ENCODE measurements at places on chromosomes 2 and 18.
A peak's percentile ranks its signal among the peaks of the same experiment; 100 is the strongest.

- DNase-seq, result no peak
Observed at GRCh38 chr2:21438949-21439348, 315.2 kb downstream of the TDRD15 start.

- no peak for DNase-seq
Observed at GRCh38 chr18:44927127-44927849, 246.6 kb downstream of the SETBP1 start.

DNA sequence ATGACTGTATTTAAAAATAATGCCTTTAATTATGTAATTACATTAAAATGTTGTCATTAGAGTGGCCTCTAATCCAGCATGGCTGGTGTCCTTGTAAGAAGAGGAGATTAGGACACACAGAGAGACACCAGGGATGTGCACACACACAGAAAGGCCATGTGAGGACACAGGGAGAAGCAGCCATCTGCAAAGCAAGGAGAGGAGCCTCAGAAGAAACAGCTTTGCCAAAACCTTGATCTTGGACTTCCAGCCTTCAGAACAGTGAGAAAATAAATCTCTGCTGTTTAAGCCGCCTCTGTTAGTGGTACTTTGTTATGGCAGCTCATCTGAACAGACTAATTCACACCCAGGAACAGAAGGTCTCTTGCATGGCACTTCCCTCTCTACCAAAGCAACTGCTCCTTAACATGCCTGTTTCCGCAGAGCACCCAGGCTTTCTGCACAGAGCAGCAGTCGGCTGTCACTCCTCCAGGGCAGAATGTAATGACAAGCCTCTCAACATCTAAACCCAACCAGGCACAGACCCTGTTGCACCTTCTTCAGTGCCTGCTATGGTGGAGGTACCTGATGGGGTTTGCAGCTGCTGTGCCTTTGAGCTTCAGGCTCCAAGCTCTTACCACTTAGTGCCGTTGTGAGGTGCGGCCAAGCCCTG lies 377.7 kb downstream of the TDRD15 start:
- DNase-seq, result no peak

DNA sequence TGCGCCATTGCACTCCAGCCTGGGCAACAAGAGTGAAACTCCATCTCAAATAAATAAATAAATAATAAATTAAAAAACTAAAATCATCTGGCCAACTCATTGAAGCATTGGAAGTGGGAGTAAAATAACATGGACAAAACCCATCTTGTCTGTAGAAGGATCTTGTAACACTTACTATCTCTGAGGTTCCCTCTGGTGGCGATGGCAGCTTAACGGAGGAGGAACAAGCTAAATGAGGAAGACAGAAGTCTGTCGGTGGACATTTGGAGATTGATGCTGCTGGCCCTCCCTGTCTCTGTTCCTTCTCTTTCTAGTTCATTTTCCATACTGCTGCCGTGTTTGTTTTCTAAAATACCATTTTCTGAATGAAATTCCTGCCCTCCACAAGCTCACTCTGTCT lies 43.4 kb downstream of the ZCCHC2 start:
- no peak for DNase-seq

DNA sequence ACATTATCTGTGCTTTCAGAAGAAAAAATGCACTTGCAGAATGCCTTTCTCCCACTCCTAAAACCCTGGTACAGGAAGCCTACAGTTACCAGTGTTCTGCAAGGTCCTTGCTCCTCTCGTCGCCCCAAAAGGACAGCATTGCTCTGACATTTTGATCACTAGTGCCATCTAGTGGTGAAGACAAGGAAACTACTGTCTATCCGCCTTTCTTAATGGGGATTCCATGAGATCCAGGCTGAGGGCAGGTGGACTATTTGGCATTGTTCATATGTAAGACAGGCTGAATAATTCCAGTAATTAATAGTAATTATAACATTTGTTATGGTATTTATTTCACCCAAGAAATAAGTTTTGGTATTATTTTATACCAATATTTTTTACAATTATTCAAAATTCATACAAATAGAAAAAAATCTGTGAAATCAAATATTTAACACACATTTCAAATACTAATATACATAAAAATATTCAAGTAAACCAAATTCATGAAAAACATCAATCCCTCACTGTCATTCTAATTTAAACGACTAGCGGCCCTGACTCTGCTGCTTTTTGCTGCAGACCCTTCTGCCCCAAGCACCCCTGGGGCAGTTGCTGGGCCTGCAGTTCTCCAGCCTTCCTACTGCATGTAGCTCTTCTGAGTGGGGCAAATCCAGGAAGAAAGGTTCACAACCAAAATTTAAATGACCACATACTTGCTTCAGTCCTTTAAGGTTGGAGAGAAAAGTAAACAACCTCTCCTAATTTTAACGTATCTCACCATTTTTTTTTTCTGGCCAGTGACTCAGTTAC lies 19.0 kb downstream of the TPGS2 start:
- DNase-seq, result no peak

DNA sequence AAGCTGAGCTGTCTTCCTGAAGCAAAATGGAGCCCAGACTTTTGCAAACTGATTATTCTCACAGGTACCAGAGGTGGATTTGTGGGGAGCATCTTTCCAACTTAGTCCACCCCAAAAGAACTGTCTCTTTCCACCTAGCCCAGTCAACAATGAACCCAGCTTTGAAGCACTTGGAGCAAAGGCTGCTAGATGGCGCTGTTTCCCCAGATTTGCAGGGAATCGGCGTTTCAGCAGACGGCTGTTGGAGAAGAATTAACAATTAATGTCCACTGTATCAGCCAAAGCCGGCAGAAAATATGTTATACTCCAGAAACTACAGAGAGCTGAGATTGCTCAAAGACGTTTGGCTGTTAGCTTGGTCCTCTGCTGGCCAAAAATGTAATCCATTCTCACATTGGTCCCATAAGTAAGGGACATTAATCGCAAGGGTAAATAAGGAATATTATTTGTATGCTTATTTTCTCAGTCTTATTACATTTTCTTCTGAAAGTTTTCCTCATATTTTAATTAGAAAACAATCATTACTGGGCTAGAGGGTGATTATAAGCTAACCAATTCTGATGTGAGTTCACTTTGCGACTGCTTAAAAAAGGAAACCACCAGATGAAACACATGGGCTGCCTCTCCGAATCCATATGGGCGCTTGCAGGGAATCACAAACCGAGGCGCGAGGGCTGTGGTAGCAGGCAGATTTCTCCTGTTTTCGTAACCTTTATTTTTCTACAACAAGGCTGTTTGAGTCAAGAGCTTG lies 423.8 kb upstream of the MEX3C start:
- peak; percentile 55 for DNase-seq

- no peak for DNase-seq
Observed at GRCh38 chr2:141610564-141611175, 520.1 kb downstream of the LRP1B start.

GRCh38 chr2:85796341-85797262 lies 42.8 kb downstream of the ATOH8 start:
- DNase-seq, result no peak

DNA sequence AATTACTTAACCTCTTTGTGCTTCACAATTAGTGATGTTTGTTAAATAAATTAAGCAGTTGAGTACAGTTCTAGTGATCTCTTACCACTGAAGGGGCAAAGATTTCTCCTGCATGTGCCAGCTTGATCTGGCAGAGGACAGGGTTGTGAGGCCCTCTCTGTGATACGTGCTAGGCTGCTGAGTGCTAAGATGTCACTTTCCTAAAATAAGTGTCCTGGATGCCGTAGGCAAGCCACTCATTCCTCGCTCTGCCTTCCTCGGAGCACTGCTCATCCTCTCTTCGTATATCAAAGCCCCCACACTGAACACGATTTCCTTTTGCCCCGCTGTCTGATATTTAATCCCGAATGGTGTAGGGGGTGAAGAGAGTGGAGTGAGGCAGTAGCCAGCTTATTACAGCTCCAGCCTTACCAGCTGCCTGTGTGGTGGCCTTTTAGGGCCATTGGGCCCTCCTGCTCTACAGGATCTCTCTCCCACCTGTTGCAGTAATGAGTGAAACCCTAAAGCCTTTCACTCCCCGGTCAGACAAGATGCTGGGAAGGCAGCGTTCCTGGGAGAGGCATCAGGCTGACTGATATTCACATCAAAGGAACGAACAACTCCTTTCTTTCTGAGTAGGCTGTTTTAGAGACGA lies 40.5 kb downstream of the PTPRM start:
- no peak for DNase-seq

GRCh38 chr2:152075461-152076050 lies 23.3 kb downstream of the CACNB4 start:
- DNase-seq, result no peak

DNA sequence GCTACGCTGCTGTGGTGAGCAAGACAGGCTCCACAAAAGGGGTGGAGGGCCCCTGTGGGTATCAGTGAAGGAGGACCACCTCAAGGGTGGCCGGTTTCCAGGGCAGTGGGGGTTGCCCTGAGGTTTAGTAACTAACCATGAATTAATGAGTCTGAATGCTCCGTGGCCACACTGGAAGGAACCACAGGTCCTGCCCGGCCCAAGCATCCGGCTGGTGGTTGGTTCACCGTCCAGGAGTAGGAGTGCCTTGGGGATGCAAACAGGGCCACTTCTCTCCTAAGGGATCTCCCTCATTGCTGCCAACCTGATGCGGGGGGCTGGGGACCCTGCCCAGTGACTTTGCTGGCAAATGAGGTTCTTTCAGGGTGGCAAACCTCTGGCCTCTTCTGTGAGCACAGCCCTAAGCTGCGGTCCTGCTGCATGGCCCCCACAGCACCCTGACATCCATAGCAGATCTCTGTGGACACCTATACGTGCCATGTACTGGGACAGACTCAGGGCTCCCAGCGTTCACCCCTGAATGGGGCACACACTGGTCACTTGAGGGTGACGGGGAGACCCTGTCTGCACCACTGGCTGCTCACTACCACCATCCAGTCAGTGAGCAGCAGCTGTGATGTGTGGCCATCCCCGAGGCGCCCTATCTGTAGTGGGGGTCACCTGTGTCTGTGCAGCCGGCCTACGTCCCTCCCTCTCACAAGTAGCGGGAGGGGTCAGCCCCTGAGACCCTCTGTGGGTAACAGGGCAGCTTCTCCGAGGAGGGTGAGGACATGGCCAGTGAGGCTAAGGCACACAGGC lies 41.6 kb downstream of the HS6ST1 start:
- peak; percentile 9 for DNase-seq

DNA sequence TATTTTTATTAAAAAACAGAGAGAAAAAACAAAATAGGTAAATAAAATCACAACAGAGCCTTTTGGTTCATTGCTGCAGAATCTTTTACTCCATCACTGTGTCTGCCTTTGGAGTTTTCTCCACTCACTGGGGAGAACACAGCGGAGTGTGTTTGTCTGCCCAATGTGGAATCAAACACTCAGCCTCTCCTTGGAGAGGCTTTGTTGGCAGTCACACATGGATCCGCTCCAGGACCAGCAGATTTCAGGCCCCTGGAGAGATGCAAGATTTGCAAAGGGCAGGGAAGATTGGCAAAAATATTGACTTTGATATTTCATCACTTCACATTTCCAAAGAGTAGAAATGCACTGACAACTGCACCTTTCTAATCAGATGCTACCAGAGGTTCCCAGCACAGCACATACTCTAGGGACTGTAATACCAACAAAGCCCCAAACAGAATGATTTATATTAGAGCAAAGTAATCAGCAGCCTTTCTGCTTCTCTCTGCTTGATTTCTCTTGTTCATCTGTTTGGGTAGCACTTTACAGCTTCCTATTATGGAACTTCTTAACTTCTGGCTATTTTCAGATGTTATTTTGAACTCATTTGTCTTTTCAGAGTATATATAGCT lies 1898.8 kb upstream of the PIK3C3 start:
- DNase-seq, result no peak

DNA sequence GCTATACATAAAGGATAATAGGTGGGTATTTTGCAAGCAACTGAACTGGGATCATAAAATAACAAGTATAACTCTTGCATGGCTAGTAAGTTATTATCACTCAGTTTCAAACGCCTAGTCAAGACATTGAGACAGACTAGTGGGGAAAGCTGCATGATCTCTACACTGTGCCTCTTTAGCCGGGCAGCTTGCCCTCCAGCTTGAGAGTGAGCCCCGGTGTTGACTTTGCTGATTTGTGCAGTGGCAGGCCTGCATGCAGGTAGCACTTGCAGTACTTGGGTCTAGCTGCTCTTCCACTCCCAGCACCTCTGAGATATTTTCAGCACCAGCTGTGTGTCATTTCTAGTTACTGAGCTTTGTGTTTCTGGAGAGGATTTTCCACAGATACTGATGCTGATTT lies 118.8 kb upstream of the DAPL1 start:
- DNase-seq, result no peak

- DNase-seq, result no peak
Observed at GRCh38 chr2:161004379-161004778, 155.8 kb upstream of the TANK start.

- no peak for DNase-seq
Observed at GRCh38 chr2:224927646-224928173, 114.6 kb downstream of the DOCK10 start.

DNA sequence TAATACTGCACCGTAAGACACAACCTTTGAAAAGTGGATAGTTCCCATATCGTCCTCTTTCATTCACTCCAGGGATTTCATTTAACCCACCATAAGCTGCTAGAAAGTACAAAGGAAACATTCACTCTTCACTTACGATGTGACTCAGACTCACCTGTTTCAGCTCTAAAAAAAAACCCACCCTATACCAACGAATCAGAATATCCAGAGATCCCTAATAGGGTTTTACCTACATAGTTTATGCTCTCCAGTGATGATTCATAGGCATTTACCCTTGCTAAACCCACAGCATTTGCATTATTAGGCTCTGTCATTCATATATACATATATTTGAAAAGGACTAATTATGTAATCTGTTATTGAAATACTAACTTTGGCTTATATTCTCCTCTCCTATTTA lies 60.2 kb downstream of the PRPF40A start:
- DNase-seq, result no peak

GRCh38 chr18:79625195-79625923 lies 54.2 kb upstream of the CTDP1 start:
- DNase-seq, result no peak

- no peak for DNase-seq
Observed at GRCh38 chr18:7062236-7062635, 55.4 kb downstream of the LAMA1 start.

DNA sequence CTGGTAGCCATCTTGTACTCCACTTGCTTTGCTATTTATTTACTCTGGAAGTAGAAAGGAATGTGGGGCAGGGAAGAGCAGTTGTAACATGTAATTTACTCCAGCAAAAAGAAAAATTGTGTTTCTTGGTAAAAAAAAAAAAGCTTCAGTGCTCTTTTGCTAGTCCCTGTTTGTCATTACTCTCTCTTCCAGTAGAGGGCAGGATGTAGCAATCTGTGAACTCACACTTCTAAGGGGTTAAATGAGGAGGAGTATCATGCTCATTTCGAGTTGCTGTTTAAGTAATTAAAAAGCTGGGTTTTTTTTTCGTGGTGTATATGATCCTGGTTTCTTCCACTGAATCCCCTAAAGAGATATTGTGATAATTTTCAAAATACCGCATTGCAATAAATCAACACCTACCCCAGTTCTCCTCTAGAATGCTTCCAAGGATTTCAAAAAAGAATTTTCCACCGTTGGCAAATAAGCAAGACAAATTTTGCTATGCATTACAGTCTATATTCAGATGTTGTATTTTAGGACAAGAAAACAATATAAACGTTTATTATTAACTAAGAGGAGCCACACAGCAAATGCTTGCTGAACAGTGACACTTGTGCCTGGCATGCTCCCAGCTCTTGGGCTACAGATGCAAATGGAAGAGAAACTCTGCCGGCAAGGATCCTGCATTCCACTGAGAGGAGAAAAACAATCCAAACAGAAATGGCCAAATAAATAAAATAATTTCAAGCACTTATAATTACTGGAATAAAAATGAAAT lies 261.6 kb downstream of the ASXL3 start:
- peak; percentile 68 for DNase-seq

Measured in mucosa of descending colon (tissue), 3 donors.